ENCODE measurements at places on chromosomes 3 and 15.

DNA sequence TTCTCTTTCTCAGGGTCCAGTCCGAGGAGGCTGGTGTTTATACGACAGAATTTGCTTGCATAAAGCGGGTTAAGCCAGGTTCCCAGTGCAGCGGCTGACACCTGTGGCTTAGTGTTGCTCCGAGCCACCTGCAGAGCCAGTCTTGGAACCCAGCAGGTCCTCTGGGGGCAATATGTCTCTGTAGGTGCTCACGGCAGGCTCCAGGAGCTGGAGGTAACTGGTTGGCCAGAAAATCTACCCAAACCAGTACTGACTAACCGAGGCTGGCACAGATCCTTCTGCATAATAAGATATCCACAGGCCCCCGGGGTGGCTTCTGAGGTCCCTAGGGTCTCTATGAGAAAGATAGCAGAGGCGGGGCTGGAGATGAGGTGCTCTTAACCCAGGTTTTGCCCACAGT, 3.2 kb downstream of the MGLL start:
- DNase-seq, result no peak

GRCh38 chr3:38177181-38177580, 11.8 kb downstream of the OXSR1 start:
- DNase-seq, result no peak

- DNase-seq, result no peak
Observed at GRCh38 chr15:81113204-81113657, 20.8 kb upstream of the CFAP161 start.

GRCh38 chr3:42827023-42827422, 17.8 kb downstream of the ACKR2 start:
- DNase-seq, result no peak

DNA sequence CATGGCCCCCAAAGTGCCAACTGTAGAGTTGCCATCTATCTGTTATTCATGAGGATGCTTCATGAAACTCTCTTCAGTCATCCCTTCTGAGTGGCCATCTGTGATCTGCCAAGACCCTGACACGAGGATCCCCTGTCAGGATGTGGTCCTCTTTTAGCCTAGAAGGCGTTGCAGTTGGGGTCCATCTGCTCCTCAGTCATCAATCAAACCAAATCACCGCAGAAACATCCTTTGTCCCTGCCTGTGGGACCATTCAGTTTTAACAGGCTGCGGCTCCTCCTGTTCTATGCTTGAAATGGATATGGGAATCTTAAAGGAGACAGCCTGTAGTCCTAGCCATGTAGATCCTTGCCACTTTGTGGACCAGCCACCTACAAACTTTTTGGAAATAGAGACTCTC, 5.9 kb upstream of the RPS27L start:
- DNase-seq, result no peak

GRCh38 chr3:76367281-76367680, 581.9 kb upstream of the ZNF717 start:
- DNase-seq, result no peak

DNA sequence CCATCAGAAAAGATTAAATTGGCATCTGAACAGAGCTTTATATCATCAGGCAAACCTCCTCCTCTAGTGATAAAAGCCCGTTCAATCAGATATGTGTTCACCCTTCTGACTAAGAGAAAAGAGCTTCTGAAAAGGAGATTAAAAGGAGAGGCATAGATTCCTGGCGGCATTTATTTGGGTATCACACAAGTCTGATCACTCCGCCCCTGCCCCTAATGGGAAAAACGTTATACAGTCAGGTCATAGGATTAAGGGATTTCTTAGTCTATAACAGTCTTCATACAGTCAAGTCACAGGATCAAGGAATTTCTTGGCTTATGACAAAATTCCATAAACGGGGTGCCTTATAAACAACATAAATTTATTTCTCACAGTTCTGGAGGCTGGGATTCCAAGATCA, 295.4 kb upstream of the SATB1 start:
- no peak for DNase-seq

- no peak for DNase-seq
Observed at GRCh38 chr15:45134682-45135604, 5.1 kb downstream of the DUOX1 start.

GRCh38 chr15:78922527-78922926, 22.3 kb downstream of the CTSH start:
- DNase-seq, result no peak

DNA sequence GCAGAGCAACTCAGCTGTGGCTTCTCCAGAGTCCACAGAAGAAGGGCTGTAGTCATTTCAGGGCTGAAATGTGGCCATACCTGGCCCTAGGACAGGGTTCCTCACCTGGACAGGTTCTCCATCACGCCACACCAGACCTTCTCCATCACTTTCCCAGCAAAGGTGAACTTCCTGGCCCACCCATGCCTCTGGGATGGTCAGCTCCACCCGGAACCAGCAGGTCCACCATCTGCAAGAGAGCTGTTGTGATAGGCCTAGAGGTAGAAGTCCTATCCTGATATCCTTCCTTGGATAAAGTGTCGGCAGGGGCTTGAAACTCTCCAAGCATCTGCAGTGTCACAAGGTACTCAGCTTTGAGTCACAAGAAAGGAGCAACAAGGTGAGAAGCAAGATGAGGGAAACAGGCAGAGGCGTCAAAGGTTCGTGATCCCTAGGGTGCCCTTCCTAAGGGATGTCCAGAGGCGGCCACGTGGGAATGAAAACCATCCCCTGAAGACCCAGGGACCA, 948 bp downstream of the MAN2C1 start:
- no peak for DNase-seq

- DNase-seq, result peak; percentile 19
Observed at GRCh38 chr3:121295452-121295851, 250.3 kb downstream of the POLQ start.

DNA sequence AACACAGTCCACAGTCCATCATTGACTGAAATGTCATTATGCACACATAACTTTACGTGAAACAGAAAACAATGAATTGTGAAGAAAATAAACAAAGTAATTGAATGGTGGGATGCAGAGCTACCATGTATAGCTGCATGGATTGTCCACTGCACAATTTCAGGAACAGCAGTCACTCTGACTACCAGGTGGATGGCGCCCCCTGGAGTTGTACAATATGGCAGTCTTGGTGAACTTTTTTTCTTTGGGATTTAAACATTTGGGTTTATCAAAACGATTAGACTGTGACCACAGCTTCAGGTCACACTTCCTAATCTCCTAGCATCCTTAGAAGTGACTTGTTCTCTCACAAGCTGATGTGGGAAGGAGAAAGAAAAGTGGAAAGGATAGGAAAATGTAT, 48.9 kb upstream of the TCF12 start:
- no peak for DNase-seq

DNA sequence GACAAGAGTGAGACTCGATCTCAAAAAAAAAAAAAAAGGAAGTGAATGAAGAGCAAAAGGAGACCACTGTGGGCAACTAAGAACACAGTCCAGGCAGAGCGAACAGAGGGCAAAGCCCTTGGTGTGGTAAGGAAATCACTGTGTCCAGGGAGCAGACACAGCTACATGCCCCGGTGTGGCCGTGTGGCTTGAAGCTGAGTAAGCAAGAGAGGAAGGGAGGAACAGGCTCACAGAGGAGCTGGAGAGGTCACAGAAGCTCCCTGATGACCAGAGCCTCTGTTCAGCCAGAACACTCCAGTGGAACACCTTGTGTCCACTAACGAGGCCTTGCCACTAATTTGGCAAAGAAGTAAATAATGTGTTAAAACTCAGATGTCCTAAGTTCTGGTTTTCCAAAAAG, 60.6 kb upstream of the GATA2 start:
- DNase-seq, result no peak

DNA sequence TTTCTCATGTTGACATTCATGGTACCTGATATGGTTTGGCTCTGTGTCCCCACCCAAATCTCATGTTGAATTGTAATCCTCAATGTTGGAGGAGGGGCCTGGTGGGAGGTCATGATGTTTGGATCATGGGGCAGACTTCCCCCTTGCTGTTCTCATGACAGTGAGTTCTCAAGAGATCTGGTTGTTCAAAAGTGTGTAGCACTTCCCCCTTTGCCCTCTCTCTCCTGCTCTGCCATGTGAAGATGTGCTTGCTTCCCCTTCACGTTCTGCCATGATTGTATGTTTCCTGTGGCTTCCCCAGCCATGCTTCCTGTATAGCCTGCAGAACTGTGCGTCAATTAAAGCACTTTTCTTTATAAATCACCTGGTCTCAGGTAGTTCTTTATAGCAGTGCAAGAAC, 3.3 kb upstream of the UBL7 start:
- no peak for DNase-seq

DNA sequence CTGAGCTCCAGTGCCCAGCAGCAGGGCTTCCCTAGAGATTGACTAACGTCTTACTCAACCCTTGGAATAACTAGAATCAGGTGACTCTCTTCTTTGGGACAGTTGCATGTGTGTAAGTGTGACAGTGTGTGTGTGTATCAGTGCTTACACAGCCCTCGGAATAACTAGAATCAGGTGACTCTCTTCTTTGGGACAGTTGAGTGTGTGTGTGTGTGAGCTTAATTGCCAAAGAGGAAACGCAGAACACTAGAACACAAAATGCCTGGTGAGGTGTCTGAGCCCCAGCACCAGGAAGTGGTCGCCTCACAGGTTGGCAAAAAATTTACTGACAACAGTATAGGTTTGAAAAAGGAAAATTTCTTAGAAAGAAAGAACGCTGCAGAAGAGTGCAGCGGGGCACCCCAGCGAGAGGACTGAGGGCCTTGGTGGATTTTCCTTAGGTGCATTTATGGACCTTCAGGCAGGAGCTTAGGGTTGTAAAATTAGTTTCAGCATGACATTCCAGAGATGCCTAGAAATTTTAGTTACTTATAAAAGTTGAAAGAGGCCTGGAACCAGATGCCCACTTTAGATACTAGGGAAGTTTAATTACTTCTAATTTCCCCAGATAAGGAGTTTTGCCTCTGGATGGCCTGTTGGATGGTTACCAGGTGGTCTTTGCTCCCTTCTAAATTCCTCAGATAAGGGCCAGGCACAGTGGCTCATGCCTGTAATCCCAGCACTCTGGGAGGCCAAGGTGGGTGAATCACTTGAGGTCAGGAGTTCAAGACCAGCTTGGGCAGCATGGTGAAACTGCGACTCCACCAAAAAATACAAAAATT, 3.7 kb upstream of the WDR82 start:
- DNase-seq, result peak; percentile 60

DNA sequence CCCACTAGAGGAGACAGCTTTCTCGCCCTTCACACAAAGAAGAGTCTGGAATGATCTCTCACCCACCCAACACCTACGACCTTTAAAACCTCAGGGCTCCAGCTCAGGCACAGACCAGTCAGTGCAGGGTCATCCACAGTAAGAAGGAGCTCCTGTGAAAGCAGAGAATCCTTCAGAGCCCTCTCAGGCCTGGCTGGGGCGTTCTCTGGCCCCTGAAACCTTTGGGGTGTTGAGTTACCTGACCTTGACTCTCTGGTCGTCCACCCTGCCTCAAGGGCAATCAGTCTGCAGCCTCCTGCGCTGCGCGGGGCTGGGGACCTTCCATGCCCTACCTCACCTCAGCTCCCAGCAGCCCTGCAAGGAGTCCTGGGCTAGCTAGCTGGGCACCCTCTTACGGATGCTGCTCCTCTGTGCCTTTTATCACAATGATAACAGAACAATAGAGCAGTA, 106.2 kb downstream of the ADCY5 start:
- no peak for DNase-seq

DNA sequence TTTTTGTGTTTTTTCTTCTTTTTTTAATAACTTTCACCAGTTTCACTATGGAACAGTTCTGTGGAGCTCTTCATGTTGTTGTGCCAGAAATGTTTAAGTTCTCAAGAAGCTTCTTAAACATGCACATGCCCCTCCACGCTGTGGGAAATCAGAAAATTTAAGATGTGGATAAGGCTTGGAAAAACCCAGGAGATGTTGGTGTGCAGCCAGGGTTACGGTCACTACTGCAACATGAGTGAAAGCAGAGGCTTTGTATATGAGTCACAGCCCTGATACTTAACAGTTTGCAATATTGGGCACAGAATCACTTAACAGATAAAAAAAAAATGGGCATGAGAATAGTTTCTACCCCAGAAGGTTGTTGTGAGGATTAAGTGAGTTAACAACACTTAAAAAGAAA, 399.9 kb downstream of the LRTM1 start:
- no peak for DNase-seq

GRCh38 chr3:63588895-63589294, 63.6 kb upstream of the SNTN start:
- DNase-seq, result no peak

DNA sequence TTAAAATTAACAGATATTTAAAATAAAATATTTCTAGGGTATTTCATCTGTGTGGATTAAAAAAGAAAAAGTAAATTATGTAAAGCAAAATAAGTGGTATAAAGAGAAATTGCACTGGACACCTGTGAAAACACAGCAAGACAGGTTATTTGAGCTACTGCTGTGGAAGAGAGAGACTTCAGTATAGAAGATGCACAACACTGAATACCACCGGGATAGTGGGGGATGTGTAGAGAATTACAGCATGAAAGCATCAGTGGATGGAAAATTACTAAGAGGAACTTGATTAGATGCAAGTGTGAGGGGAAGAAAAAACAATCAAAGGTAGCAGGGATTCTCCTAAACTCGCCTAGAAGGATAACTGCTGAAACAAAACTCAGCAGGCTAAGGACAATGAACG, 1242.5 kb upstream of the GBE1 start:
- DNase-seq, result no peak

GRCh38 chr3:112654492-112654891, 13.5 kb upstream of the CCDC80 start:
- no peak for DNase-seq

- no peak for DNase-seq
Observed at GRCh38 chr15:79901958-79902357, 5.1 kb upstream of the MTHFS start.

DNA sequence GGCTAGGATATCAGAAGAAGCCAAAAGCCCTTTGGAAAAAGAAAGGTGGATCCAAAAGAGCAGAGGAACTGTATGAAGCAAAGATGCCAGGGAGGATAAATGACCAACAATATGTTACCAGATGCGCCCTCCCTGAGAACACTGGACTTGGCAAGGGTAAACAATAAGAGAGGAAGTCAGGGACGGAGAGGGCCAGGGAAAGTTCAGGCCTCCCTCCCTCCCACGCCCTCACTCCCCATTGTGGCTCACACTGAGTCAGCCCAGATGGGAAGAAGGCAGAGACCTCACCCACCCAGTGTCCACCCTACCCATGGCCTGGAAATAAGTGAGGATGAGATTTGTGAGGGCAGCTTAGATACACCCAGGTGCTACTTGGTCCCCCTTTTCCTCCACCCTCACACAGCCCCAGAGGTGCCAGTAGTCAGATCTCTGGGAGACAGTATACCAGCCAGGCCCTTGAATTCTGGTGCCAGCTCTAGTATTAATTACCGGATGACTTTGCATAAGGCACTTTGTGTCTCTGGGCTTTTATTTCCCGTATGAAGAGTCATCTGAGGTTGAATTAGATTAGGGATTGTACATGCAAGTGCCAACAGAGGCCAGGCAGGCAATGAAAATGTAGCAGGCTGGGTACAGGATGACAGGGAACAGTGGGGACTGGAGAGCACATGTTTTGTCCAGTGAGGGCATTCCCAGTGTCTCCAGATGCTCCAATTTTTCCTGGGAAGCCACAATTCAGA, 35.1 kb upstream of the FRMD4B start:
- DNase-seq, result no peak

GRCh38 chr15:59662260-59662659, 4.9 kb upstream of the GTF2A2 start:
- no peak for DNase-seq

All from LoVo (cell line).